Stimulated activated CD4-positive, alpha-beta T cell treated with anti-CD3 and anti-CD28 coated beads, TNF-alpha, amount 100 ng/mL, for 4 hours (primary cell): ENCODE measurements at places on chromosomes 5 and 9.

- no peak for DNase-seq
Measured at GRCh38 chr9:125302241-125302640, 40.6 kb downstream of the GAPVD1 start.

DNA sequence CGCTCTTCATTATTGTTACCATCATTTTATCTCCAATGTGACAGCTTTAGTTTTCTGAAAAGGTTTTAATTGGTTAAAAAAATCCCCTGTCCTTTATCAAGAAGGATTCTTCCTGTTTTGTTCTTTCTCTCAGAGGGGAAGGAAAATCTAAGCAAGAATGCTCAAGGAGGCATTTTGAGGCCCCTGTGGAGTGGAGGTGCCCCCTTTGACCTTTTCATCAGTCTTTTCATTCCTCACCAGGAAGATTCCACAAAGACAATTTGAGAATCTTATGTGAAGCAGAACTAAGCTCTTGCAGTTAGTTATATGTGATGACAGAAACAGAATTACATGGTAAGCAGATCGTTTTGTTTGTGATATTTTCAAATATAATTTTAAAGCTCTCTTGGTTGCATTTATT lies 489.6 kb downstream of the MAN2A1 start:
- DNase-seq = no peak

- no peak for DNase-seq
Measured at GRCh38 chr9:128610897-128611296, 45.8 kb downstream of the DYNC2I2 start.

DNA sequence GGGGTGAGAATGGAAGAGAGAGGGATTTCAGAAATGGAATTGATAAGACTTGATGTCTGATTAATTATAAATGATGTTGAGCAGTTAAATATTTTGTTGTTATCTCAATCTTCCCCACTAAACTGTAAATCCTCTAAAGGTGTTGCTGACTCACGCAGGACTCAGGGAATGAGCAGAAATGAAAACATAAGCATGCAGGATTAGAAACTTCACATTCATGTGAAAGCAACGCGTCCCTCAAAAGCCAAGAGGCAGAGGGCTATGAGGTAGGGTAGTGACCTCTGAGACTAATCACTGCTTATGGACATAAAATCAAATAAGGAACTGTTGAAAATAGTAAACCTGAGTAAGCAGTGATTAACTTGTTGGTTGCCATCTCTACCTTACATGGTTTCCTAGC lies 21.1 kb downstream of the ADAMTSL1 start:
- no peak for DNase-seq

DNA sequence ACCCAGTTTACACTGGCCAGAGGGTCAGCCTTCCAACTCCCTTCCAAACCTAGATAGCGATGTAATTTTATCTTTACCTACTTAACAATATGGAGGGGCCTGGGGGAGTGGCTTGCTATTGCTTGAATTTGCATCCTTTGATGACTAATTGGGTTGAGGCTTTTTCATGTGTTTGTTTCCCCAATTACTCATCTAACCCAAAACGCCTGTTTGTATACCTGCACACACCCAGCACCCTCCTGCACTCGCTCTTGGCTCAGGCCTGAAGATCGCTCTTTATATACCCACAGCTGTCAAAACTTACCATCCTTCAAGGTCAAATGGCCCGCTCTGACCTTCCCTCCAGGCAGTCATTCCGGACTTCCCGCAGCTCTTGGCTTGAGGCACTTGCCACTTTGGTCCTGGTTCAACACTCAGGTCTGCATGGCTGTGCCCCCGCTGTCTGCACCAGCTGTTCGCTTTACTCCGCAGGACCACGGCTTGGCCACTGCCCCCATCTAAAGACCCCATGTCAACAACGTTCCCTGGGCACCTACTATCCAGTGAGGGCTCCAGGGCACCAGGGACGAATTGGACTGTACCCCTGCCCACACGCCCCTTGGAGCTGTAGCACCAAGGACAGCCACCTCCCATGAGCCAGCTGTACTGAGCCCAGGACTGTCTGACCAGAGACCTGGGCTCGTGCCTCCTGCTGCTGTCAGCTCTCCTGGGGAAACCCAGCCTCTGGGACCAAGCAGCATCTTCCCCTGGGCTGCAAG lies 76.1 kb upstream of the ADAMTS2 start:
- DNase-seq = no peak

GRCh38 chr5:81763294-81763928 lies 12.5 kb upstream of the SSBP2 start:
- DNase-seq = no peak

- DNase-seq = no peak
Measured at GRCh38 chr5:161212123-161212712, 334.3 kb downstream of the GABRB2 start.

- peak; percentile 75 for DNase-seq
Measured at GRCh38 chr9:38068701-38069628, at the start of gene SHB. Gene SHB (minus strand): TSS chr9:38069227. CDS start chr9:38068645, 582 bp downstream.
